Karpas-422 (cell line): ENCODE measurements at places on chromosomes 3 and 15.
A peak's percentile ranks its signal among the peaks of the same experiment; 100 is the strongest.

- DNase-seq: no peak
Measured at GRCh38 chr3:189353318-189353965, 181.7 kb downstream of the TPRG1 start.

DNA sequence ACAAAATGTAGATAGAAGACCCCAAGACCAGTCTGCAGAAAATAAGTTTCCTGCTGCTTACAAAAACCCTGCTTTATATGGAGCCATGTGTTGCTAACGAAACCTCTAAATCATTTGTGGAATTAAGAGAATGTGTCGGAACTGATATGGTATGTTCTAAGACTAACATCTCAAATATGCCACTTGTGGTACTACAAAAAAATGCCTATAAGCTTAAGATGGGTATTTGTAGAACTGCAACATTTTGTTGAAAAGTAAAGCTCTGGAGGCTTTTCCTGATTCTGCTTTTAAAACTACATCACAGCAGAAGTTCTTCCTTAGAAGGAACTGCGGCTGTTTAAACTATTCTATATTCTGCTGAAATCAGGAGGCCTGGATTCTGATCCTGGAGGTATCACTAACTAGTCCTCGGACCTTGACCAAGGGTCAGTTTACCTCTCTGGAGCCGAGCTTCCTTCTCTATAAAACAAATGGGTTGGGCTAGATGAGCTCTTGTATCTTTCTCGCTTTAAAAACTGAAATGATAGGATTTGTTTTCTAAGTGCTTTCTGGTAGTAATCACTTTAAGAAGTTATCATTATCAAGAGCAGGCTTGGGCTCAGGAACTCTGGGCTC is 74.9 kb downstream of the RAD18 start:
- no peak for DNase-seq

DNA sequence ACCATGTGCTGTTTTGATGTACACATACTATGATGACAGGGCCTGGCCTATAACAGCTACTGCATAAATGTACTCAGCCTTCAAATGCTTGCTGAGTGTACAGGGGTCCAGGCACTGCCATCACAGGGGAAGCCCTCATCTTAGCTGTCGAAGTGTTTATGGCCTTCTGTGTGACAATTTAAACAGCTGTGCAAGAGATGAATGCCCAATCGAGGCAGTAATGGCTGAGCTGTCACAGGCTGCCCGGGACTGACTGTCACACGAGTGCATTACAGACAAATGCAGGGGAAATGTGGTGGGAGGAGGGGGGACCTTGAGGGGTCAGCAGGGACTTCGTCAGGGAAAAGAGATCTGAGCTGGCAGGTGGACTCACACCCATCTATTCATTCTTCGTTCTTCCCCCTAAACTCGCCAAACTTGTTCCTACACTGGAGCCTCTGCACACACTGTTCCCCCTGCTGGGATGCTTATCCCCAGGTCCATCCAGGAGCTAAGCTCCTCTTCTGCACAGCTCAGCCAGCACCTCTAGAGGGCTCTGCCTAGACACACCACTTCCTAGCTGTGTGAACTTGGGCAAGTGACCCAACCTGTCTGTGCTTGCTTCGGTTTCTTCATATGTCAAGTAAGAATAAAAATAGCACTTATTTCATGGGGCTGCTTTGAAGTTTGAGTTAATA is 156.2 kb upstream of the IQSEC1 start:
- DNase-seq: peak; percentile 80

DNA sequence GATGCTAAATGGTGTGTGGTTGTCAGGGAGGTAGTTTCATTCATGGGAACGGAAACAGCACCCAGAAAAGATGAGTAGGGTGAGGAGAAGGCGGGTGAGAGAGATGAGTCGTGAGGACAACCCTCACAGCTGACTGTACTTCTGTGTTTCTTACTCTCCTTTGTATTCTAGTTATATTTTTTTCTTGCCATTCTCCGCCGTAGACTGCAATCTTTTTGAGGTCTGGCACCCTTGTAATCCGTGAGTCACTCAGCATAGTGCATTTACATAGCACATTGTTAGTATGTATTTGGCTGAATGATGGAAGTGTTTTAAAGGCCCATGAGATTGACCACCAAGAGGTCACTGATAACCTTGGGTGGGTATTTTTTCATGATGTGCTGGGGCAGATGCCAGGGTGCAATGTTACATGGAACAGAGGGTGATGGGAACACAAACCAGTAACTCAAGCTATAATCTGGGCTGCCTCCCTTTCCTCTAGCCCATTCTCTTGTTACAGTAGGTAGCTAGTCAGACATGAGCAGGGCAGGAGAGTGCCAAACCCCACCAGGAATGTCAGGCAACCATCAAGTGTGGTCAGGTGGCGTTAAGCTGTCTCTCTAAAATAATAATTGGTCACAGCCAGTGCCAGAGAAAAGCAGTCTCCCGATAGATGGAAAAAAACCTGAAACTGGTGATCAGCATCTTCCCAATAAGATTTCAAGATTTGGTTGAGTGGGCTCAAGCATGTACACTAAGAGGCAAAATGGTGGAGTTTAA is 18.8 kb upstream of the DGKG start:
- no peak for DNase-seq

- no peak for DNase-seq
Measured at GRCh38 chr3:94076055-94076454, 13.2 kb downstream of the NSUN3 start.

GRCh38 chr3:22476976-22477375 is 726.0 kb upstream of the ZNF385D start:
- DNase-seq: no peak

DNA sequence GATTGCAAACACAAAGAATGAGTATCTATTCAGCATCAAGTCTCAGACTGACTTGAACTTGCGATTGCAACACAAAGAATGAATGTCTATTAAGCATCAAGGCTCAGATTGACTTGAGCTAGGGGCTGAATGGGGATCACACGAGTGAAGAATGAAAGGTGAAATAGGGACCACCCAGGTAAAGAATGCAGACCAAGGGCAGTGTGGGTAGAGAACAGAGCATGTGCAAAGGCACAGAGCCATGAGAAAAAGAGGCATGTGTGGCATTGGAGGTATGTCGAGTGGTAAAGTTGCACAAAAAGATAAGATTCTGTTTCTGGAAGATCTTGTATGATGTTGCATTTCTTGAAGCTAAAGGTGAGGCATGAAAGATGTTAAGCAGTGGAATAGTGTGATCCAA is 119.4 kb upstream of the GPR149 start:
- DNase-seq: no peak

GRCh38 chr15:60585743-60586708 is 107.1 kb upstream of the ICE2 start:
- peak; percentile 87 for DNase-seq

- no peak for DNase-seq
Measured at GRCh38 chr3:41522612-41523011, 323.3 kb downstream of the CTNNB1 start.

DNA sequence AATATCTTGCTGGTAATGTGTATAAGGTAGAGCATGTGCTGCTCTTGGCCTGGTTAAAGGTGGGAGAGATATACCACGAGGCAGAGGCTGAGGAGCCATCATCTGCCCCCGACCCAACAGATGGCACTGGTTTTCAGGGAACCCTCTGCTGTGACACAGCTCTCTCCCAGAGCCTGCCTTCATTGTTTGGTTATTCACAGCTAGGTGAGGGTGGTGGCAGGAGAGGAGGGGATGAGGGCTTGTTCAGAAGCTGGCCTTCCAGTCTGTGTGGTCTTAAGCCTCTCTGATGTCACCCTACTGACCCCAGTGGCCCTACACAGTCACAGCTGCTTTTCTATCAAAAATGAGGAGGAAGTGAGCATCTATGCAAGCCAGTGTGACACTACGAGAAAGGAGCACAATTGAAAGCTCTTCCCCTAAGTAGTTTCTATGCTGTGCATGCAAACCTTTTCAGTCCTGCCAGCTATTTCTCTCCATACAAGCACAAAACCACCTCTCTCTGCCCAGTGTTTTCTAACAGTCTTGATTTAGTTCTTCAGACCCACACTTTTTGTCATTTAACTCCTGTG is 258.4 kb upstream of the AGTR1 start:
- DNase-seq: no peak

DNA sequence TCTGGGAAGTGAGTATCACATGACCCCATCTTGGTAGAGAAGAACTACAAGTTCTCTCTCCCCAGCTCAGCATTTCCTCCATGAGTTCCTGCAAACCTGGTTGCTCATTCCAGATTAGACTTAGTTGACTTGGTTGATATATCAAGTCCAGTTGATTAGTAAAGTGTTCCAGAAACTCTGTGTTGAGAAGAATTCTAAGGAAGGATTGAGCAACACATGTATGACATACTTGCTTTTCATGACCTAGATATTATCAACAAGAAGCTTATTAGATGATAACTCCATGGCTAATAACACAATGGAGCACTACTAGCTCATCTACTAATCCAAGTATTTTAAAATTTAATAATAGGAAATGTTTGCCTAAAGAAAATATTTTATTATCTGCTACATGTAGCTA is 6.4 kb upstream of the EID1 start:
- no peak for DNase-seq

DNA sequence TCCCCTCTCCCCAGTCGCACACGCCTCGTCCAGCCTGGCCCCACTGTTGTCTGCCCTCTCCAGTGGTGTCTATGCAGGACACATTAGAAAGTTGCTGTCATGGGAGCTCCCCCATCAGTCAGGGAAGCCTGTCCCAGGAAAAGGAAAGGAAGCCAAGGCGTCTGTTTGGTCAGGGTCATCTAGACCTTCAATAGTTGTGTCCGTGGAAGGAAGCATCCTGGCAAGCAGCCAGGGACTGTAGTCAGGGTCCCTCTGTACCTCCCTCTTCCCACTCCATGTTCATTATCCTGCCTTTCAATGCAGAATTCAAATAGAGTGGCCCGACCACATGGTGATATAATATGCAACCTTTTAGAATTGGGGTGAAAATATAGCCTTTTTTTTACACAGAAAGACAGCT is 60.7 kb upstream of the RAB6B start:
- DNase-seq: no peak

DNA sequence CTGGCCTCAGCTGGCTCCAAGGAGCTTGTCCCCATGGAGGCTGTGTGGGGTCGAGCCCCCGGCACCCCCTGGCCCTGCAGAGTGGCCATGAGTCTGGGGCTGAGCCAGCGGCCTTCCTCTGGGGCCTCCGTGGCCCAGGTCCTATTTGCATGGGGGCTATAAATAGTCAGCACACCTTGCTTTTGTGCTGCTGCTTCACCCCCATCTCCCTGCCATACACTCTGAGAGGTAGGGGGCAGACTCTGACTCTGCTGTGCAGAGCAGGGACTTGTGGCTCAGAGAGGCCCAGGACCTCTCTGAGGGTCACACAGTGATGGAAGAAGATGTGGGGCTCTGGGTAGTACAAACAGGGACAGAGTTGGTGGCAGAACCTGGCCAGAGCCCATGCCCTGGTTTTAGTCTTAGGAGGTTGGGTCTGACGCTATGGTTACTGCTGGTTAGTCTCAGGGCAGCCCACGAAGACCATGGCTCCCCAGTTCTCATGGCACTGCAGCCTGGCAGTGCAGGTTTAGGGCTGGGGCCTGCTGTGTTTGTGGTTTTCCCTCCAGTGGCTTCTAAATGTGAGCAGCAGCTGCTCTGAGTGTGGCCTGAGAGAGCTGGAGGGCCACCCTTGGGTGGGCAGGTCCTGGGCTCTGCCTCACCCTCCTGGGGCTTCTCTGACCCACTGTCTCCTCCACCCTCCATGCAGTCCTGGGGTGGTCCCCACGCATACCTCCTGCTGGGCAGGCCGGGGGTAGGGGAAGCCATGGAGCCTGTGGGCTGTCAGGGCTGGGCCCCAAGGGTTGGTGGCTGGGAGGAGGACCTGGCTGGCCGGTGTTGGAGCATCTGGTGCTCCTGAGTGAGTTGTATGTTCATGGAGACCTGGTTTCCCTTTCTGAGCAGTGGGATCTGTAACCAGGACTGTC is 13.6 kb downstream of the PRKCD start:
- DNase-seq: peak; percentile 89
